Stimulated activated naive B cell treated with anti-CD40 and anti-IgM and Interleukin-4, amounts not matched to agents 10 μg/mL and 1 μg/mL and 100 μg/mL, for 72 hours (primary cell): ENCODE measurements at places on chromosomes 16 and 17.

DNA sequence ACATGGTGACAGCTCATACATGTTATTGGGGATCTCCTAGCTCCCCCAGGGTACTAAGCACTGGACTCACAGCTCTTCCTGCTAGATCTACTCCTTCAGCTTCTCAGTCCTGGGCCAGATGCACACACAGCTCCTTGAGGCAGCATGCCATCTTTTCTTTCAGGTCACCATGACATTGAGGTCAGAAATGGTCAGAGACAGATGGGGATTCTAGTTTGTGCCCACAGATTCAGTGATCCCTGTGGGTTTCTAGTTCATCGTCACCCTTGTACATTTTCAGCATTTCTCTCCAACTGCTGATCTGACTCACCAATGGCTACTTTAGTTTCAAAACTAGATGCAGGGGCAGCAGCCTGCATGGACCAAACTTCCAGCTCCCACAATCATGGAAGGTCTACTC is 560.7 kb upstream of the PSMD7 start:
- DNase-seq = no peak

DNA sequence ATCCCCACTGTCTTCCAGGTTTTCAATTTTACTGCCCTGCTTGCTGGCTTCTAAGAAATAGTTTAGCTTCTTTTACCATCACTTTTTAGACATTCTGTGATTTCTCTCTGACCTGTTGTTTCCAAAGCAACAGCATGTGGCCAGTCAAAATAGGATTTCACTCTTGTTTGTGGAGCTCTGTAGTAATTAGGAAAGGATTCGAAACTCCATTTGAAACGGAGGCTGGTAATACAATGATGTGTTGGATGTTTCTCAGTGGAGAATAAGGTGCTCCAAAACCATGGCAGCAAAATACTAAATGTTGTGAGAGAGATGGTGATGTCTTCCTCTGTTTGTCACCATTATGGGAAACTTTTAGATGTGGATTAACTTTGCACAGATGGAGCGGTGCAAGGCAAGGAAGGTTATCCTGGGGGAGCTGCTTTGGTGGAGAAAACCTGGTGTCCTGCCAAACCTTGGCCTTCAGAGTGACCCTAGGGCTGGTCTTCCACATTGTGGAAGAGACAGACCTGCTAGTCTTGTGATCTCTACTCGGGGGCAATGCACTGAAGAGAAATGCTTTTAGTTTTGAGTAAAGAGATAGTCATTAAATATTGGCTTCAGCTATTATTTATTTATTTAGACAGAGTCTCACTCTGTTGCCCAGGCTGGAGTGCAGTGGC is 79.4 kb downstream of the PRKCA start:
- no peak for DNase-seq

GRCh38 chr16:57757883-57758282 is 22.3 kb downstream of the KATNB1 start:
- no peak for DNase-seq

- no peak for DNase-seq
Measured at GRCh38 chr17:10099051-10099571, 99.3 kb downstream of the GAS7 start.

DNA sequence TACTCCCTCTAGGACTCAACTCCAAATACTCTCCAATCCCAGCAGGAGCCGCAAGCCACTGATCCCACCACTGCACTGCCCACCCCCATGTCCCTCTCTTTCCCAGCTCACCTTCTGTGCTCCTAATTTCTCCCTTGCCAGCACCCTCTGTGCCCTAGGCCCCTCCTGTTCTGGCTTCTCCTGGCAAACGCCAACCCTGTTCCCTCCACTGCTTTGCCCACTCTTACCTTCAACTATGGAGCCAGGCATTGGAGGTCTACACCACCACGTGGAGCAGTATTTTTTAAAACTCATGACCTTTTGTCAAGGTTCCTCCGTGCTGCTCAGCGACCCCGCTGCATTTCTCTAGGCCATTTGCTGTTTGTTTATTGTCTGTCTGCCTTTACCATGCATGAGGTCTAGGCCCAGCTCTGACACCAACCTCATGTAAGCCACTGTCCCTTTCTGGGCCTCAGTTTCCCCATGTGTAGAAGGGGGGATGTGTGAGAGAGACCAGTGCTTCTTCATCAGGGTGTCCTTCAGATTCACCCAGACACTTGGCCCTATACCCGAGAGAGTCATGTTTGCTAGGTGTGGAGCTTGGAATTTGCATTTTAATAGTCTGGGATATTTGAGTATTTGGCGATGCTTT is 4.6 kb downstream of the CCDC102A start:
- DNase-seq = no peak

DNA sequence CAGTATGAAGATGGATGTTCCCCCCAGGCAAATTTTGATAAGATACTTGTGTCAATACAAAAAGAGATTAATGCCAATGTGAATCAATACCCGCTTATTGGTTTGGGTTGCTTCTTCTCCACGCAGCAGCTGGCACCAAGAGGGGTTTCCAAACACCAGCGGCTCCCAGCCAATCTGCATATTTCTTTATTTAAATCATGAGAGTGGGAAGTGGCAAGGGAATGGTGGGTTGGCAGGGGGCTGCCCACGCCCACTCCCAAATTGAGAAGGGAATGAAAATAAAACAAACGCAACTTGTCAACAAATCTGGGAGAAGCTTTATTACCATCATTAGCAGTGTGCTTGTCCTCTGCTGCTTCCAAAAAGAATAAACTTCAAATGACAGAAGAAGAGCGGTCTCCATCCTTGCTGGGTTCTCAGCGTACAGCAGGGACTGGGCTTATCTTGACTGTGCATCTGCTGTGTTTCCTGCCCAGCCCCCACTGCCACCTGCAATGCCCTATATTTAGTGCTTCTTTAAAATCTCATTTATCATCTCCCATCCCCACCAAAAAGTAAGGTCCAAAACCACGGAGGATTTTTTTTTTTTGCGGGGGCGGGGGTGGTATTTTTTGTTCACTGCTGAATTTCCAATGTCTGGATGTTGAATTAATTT is 34.9 kb upstream of the C16orf78 start:
- DNase-seq = no peak

DNA sequence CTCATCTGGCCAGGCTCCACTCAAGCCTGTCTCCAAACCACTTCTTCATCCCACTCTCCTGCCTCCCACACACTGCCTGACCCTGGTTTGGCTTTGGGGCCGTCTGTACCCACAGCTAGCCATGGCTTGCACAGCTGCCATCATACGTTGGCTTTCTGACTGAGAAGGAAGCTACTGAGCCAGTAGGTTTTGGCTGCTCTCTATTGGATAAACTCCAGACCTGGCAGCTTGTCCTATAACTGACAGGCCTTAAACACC is 3.9 kb downstream of the MIF4GD start:
- DNase-seq = no peak
